Stimulated activated CD8-positive, alpha-beta memory T cell treated with anti-CD3 and anti-CD28 coated beads, Interleukin-4, amount 100 ng/mL, for 24 hours (primary cell): ENCODE measurements at places on chromosomes 5 and 9.

- DNase-seq: no peak
Observed at GRCh38 chr5:172645271-172646055, 4.4 kb downstream of the NEURL1B start.

- DNase-seq: no peak
Observed at GRCh38 chr9:34995670-34996060, 6.1 kb downstream of the DNAJB5 start.

DNA sequence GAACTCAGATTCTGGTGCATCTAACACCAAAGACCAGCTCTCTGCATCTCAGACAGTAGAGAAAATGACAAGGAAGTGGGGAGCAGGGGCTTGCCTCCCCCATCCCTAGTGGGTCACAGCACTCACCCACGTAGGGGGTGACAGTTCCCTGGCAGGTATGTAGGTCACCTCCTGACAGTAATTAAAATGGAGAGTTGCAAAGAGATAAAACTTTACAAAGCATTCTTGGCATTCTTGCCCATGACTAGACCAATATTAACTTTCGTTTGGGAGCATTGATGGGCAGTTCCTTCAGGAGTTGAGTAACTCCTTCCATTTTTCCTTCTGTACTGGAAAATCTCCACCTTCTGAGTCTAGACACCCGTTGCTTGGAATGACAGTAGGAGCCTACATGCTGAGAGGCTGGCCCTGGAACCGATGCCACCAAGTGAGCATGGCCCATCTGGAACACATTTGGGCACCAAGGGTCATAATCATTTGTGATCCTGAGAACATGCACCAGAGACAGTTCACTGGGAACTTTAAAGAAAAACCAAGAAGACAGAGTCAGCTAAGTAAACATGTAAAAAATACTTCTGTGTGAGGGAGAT lies 81.5 kb upstream of the MSX2 start:
- no peak for DNase-seq

GRCh38 chr9:32405506-32405905 lies 21.1 kb downstream of the ACO1 start:
- no peak for DNase-seq

DNA sequence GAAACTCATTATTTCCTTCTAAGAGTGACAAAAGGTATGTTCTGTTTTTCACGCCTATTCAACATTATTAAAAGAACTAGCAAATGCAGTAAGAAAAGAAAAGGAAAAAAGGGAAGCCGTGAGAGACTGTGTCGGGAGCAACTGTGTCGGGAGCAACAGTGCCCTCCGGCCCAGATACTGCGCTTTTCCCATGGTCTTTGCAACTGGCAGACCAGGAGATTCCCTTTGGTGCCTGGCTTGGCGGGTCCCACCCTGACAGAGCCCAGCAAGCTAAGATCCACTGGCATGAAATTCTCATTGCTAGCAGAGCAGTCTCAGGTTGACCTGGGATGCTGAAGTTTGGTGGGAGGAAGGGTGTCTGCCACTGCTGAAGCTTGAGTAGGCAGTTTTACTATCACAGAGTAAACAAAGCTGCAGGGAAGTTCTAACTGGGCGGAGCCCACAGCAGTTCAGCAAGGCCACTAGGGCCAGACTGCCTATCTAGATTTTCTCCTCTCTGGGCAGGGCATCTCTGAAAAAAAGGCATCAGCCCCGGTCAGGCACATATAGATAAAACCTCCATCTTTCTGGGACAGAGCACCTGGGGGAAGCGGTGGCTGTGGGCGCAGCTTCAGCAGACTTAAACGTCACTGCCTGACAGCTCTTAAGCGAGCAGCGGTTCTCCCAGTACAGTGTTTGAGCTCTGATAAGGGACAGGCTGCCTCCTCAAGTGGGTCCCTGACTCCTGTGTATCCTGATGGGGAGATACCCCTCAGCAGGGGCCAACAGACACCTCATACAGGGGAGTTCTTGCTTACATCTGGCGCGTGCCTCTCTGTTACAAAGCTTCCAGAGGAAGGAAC lies 1237.4 kb upstream of the CDH18 start:
- no peak for DNase-seq

DNA sequence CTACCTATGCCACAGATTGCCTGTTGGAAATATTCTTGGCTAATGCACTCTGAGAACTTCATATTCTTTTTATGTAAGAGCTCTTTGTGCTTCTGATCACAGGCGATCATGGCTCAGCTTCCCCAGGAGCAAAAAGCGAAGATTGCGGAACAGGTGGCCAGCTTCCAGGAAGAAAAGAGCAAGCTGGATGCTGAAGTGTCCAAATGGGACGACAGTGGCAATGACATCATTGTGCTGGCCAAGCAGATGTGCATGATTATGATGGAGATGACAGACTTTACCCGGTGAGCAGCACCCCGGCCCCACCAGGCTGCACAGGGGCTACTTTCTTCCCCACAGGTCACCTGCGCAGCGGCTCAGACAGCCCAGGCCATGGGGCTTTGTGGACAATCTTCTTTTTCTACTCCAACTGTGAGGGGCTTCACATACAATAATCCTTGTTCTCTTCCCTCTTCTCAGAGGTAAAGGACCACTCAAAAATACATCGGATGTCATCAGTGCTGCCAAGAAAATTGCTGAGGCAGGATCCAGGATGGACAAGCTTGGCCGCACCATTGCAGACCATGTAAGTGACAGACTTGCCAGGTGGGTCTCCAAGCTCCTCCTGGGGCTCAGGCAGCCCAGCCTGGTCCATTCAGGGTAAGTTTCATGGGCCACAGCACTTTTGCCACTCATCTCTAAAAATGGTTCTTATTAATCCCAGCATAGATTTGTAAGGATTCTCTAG lies 55.4 kb upstream of the LRRTM2 start:
- no peak for DNase-seq

- DNase-seq: no peak
Observed at GRCh38 chr5:56161927-56162326, 71.2 kb downstream of the ANKRD55 start.
